Fibroblast of the conjunctiva (primary cell): ENCODE measurements at places on chromosomes 5 and 9.

GRCh38 chr9:36392489-36392888 lies 7.6 kb downstream of the RNF38 start:
- no peak for DNase-seq

DNA sequence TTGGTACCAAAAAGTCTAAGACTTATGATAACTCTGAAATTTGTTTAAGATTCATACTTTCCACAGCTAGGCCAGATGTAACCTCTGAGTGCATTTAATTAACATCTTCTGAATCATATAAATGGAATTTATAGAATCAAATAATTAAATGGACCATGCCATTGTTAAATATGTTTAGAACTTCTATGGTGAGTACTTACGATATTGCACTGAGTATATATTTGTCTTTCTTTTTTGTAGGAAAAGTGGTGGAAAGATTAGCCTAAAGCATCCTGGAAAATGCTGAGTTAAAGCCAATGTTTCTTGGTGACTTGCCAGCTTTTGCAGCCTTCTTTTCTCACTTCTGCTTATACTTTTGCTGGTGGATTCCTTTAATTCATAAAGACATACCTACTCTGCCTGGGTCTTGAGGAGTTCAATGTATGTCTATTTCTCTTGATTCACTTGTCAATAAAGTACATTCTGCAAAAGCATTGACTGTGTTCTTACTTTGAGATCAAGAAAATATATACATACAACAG lies 11.9 kb downstream of the SPINK6 start:
- DNase-seq, result no peak

- DNase-seq, result no peak
Measured at GRCh38 chr9:6034954-6035353, 19.5 kb upstream of the RANBP6 start.

- no peak for DNase-seq
Measured at GRCh38 chr9:118129541-118129940, 425.3 kb downstream of the TLR4 start.

DNA sequence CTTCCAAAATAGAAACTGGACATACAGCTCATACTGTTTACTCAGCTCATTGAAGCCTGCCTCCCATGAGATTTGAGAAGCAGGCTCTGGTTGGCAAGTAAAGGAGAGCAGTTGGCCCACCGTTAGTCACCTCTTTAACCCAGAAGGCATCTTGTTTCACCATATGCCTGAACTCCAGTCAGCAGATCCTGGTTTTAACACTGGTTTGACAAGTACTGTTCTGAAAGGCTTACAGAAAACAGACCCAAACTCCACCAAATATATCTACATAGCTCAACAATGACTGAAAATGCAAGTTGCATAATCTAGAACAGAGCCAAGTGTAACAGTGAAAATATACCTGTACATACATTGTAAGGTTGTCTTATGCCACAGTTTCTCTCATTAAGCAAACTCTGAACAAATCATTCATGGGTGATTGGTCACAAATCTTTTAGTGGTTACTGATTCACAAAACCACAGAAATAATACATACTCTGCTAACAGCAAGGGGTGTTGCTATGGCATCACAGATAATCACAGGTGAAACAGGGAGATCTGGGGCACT lies 198.8 kb downstream of the BNC2 start:
- DNase-seq, result peak; percentile 77

DNA sequence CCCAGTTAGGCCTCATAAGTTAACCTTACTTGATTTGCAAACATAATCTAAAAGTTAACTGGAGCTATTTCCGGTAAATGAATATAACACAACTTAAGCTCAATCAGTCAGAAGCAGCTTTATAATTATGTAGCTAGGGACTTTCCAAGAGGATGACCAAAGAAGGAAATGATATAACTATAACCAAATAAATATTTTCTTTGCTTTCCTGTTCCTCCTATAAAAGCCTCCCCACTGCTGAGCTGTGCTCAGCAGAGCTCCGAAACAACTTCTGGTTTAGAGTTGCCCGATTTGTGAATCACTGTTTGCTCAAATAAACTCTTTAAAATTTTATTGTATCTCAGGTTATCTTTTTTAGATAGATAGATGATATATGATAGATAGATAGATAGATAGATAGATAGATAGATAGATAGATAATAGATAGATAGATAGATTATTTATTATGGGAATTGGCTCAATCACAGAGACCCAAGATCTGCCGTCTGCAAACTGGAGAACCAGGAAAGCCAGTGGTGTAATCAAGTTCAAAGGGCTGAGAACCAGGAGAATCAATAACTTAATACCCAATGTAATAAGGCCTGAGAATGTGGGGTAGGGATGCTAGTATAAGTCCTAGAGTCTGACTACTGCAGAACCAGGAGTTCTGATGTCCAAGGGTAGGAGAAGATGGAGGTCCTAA lies 19.3 kb upstream of the TMEM161B start:
- DNase-seq, result no peak

- DNase-seq, result no peak
Measured at GRCh38 chr5:126878085-126878484, 101.1 kb downstream of the LMNB1 start.

DNA sequence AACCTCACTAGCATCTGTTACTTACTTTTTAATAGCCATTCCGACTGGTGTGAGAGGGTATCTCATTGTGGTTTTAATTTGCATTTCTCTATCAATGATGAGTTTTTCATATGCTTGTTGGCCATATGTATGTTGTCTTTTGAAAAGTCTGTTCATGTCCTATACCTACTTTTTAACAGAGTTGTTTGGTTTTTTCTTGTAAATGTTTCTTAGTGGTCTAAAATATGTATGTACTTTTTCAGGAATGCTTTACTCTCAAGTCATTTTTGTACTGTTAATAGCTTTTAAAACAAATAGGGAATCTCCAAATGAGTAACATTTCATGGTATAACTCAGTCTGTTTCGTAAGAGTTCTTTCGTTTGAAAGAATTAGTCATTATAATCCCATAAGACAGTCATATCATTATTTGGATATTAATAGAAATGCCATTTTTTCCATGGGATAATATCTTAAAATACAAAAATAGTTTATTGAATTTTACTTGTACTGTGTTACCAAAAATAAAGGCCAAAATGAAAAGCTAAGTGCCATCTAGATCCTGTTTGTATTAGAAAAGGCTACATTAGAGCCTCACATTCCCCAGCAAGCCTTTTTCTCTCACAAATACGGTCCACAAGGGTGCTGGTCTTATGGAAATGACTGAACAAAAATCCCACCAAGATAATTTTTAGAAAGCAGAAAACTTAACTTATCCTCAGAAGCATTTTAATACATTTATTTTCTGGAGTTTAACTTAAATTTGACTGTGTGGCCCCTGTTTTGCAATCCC lies 247.7 kb downstream of the PJA2 start:
- no peak for DNase-seq

GRCh38 chr5:2101685-2102084 lies 219.0 kb upstream of the IRX4 start:
- DNase-seq, result no peak

GRCh38 chr5:140794595-140795258 lies at the start of gene PCDHA2:
Gene PCDHA2, plus strand, starts transcription at chr5:140794852.
- no peak for DNase-seq

DNA sequence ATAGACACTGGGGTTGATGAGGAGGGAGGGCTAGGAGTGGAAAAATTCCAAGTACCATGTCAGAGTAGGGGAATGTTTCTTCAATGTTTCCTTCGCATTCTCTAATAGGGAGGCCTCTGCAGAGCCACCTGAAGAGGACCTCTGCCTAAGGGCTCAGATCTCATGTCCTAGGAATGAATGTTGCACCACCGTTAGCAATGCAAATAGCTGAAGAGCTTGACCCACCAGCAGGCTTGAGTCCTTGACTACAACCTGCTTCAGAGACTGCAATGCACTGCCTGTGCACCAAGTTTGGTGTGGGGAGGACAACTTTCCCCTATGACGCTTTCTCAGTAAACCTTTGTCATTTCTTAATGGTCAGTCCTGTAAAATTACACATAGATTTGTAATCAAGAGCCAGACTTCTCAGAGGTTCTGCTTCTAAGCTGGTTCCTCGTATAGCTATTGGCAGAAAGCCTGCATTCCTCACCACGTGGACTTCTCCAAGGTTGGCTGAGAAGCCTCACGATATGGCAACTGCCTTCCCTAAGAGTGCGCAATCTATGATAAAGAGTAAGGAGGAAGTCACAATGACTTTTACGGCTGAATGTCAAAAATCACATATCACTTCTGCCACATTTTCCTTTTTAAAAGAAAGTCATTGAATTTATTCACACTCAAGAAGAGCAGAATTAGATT lies 600.7 kb upstream of the PTGER4 start:
- no peak for DNase-seq

GRCh38 chr5:139653616-139654015 lies 5.5 kb downstream of the CXXC5 start:
- DNase-seq, result no peak

DNA sequence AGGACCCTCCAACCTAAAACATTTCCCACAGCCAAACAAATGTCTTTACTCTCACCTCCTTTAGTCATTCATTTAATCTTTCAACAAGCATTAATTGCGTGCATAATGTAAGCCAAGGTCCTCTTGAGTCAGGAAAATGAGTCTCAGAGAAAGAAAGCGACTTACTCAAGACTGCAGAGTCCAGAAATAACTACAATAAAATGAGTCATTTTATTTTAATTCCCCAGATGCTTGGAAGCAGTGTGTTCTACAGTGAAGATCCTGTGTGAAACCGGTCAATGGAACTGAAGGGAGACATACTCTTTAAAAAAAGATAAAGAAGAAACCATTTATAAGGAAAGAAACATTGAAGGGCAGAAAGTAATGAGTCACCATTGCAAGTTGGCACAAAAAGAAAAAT lies 513.7 kb downstream of the CDK5RAP2 start:
- no peak for DNase-seq

DNA sequence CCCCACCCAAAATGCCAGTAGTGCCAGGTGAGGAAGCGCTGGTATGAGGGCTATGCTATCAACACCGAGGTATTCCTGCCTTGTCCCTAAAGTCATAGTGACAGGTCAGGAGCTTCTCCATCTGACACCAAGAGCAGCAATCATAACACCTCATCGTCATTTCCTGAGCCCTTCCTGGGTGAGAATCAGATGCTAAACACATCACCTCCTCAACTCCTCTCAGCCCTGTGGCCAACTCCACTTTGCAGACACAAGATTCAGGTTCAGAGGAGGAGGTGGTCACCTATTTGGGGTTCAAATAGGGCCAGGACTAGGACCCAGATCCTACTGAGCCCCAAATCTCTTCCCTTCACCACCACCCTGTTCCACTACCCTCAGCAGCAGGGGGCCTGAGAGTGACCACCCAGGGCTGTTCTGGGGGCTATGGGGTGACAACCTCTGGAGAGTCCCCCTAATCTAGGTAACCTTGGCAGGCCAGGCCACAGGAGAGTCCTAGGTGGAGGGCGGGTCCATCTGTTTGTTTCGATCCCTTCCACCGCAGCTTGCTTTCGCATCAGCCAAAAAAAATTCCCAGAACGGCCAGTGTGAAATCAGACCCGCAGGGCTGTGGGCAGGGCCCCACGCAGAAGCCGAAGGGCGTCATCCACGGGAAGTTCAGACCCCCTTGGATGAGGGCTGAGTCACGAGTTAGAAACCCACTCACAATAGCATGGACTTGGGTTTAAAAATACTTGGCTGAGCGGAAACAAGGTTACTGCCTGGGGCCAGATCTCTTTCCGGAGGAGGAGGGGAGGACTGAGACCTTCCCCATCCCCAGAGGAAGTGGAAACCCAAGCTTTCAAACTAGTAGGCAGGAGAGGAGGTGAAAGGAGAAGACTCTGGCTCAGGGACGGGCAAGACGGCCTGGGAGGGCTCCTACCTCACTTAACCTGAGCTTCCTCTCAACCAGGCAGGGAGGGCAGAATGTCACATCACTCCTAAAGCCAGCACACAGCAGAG lies 8.7 kb downstream of the STK10 start:
- DNase-seq, result no peak
